ENCODE measurements at places on chromosomes 16 and 17.
A peak's percentile ranks its signal among the peaks of the same experiment; 100 is the strongest.

DNA sequence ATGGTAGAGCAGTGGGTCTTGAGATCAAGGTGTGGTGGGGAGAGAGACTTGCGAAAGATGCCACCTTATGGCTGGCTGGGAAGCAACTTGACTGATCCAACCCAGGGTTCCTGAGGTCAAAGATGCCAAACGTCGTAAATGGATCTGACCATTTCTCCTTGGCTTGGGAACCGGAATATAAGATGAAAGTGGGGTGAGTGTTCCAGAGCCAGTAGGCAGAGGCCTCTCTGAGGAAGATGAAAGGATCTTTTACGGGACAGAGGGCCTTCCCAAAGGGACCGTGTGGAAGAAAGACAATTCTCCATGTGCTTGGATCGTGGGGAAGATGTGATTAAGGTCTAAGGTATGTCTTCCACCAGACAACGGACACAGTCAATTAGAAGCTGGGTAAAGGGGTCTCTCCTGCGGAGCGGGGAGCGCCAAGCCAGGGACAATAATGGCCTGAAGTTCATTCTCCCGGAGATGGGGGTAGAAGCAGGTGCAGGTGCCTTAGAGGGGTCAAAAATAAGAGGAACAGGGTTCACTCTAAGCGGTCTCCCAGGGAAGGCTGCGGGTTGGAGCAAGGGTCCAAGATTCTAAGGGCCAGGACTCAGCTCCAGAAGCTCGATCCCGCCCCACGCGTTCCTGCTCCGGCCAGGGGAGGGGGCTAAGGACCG is 800 bp downstream of the FXR2 start:
- DNase-seq: peak; percentile 34

DNA sequence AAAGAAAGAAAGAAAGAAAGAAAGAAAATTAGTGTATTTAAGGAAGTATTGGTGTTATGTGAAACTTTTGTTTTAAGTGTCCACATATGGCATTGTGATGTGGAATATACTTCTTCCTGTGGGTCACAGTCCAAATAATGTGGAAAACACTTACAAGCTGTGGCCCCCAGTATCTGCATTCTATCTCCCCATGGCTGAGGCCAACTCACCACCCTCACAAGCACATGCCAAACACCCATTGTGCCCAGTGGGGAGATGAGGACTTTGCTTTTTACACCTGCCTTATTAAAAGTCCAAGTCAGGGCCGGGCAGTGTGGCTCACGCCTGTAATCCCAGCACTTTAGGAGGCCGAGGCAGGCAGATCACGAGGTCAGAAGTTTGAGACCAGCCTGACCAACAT is 4.0 kb upstream of the P2RX5 start:
- no peak for DNase-seq

- peak; percentile 74 for DNase-seq
Measured at GRCh38 chr16:62130101-62130500, 93.9 kb upstream of the CDH8 start.

DNA sequence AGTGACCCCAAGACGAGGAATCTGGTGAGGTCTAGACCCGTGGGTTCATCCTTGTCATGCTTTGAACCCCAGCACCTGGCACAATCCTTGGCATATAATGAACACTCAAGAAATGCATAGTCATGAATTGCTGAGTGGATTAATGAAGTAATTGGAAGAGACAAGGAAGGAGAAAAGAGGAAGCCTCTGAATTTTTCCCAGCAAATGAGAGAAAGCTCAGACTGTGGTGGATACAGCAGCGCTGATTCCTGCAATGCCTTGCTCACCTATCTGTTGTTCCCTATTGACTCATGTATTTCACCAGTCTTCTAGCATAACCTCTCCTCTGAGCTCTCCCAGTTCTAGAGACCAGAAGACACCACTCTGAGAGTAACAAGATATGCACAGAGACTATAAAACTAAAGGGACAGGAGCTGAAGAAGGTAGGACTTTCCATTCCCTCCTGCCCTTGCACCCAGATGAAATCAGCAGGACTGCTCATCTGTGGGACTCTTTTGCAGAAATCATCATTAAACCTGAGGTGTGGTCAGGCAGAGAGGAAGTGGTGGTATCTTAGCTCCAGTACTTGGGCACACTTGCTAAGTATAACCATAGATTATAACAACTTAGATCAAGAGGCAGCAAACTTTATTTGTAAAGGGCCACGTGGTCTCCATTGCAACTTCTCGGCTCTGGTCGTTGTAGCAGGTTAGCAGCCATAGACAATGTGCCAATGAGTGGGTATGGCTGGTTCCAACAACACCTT is 102.8 kb downstream of the MAF start:
- no peak for DNase-seq

DNA sequence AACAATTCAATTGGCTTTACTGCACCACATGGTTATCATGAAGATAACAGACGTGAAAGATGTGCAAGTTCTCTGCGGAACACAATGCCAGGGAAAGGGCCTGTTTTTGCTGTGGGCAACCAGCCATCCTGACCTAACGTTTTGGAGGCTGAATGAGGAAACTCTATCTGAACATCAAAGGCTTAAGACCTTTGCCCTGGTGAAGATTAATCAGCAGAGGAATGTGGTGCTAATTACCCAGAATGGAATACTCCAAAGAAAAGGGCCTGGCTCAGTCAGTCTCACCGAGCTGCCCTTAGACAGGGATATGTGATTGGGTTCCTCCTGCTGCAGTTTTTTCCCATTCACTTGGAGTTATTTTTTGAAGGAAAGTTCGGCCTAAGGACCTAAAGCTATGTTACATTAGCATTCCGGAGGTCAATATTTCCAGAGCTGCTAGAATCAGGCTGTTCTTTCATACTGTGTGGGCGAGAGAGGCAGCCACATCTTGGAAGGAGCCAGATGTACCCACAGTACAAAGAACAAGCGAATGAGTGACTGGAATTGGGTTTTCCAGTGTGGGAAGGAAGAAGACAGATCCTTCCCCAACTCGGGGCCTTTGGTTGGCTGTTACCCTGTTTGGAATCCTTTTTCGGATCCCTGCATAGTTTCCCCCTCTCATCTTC is 15.5 kb downstream of the ASIC2 start:
- no peak for DNase-seq

GRCh38 chr17:3011891-3012290 is 51.5 kb downstream of the OR1D5 start:
- no peak for DNase-seq

GRCh38 chr16:54935266-54935968 is 4.8 kb downstream of the IRX5 start:
- DNase-seq: peak; percentile 22

DNA sequence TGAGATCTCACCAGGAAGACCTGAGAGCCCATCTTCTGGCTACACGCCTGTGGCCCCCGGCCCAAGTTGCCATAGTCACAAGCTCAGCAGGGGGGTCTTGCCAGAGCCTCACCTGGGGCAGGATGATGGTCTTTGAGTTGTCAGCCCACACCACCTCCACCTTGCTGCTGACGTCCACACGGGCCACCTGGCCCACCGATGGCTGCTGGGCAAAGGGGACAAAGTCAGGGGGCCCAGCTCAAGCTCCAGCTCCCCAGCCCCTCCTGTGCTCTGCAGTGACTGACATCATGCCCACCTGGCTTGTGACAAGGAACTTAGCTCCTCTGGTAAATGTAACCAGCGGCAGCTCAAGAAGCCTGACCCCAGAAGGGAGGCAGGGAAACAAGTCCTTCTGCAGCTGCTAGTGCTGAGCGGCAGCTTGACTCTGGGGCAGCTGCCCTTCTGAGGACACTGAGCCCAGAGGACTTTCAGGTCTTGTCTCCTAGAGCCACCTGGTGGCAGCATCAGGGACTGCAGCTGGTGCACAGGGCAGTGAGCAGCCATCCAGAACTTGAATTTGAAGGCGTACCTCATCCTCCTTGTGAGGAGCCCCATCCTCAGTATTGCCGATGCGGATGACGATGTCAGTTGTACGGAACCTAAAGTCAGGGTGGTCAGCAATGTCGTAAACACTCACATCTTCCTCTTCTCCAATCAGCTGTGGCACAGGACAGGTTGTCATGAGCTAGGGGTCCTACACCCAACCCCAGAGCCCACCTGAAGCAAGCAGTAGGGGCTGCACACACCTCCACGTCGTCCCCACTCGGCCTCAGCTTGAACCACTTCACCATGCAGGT is 13.5 kb downstream of the SPHK1 start:
- DNase-seq: peak; percentile 90

DNA sequence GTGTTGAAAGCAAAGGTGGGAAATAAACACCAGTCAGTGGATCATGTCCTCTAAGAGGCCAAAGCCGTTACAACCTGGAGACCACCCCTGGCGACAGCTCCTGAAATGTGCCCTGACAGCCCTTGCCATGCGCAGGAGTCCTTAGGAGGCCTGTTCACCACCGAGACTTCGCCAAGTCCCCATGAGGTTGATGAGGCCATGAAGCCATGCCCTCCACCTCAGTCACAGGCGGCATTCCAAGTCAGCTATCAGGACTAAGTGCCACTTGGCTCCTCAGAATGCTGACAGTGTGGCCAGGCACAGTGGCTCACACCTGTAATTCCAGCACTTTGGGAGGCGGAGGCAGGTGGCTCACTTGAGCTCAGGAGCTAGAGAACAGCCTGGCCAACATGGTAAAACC is 27.1 kb downstream of the ADAM11 start:
- no peak for DNase-seq

- DNase-seq: no peak
Measured at GRCh38 chr17:74744349-74744713, 4.1 kb upstream of the NHERF1 start.

DNA sequence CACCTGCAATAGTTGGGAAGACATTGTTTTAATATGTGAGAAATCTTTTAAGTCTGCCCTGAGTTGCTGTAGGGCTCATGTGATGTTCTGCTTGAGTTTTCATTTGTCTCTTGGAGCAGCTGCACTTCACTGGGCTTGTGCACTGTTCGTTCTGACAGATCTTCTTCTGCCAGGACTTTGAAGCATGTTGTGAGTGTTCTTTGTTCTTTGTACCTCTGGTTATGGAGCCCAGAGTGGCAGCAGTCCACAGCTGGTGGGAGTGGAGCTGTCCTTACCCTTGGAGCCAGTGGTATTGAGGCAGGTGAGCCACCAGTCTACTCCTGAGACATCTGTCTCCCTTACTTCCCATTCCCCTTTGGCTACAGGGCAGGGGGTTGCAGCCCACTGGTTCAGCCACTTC is 64.6 kb downstream of the GNAO1 start:
- DNase-seq: no peak

- no peak for DNase-seq
Measured at GRCh38 chr17:72937707-72938106, 154.8 kb downstream of the SLC39A11 start.

DNA sequence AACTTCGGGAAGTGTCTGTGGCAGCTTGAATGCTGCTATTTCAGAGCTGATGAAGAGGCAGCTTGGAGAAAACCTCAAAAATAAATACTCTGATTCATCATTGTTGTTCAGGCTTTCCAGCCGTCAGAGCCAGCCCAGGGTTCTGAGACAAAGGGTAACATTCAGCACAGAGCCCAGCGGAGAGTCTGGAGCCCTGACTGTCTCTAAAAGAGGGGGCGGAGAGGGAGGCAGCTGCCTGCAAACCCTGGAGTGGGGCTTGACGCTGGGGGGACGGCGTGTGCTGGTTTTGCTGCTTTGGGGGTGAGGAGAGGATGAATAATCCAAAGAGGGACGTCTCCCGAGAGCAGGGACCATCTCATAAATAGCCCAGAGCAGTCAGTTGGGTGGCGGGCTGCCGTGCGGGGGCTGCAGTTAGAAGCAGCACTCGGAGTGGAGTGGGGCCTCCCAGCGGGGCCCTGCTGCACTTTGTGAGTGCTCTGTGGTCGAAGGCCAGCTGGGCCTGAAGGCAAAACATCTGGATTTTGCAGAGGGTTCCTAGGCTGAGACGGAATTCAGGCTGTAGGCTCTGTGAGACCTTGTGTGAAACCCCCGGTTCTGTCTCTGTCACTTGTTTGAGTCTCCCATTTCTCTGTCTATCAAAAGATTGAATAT is 237.8 kb downstream of the PRKCA start:
- peak; percentile 84 for DNase-seq

GRCh38 chr17:44307387-44308186 is 814 bp upstream of the RUNDC3A start:
- peak; percentile 51 for DNase-seq

GRCh38 chr17:64273006-64273405 is 9.9 kb upstream of the TEX2 start:
- no peak for DNase-seq

DNA sequence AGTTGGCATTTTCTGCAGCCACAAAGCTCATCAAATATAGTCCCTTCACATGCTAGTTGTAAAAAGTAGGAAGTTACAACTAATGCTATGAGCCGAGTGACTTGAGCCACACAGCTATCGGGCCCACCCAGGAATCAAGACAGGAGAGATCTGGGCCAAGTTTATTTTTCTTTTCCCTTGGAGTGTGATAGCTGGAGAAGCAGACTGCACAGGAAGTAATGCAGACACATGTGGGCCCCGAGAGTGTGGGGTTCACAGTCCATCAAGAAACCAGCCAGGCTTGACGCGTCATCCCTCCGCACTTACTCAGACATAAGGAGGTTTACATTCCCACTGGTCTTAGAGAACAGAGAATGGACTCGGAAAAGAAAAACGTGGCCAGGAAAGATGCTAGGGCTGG is 403.1 kb upstream of the CDH11 start:
- peak; percentile 89 for DNase-seq

GRCh38 chr17:78748730-78749317 is 33.2 kb downstream of the CYTH1 start:
- peak; percentile 75 for DNase-seq

- peak; percentile 96 for DNase-seq
Measured at GRCh38 chr17:74272731-74273201, 1.3 kb upstream of the DNAI2 start.

DNA sequence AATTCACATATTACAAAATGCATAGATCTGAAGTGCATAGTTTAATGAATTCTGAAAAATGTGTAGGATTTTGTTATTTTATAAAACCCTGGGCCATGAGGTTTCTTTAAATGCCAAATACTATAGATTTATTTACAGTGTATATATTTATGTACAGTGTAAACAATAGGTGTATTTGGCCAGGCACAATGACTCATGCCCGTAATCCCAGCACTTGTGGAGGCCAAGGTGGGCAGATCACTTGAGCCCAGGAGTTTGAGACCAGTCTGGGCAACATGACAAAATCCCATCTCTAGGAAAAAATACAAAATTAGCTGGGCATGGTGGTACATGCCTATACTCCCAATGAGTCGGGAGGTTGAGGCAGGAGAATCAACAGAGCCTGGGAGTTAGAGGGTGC is 249.4 kb downstream of the PRKCA start:
- DNase-seq: no peak

GRCh38 chr17:62995377-62995885 is 29.4 kb downstream of the TANC2 start:
- peak; percentile 7 for DNase-seq

DNA sequence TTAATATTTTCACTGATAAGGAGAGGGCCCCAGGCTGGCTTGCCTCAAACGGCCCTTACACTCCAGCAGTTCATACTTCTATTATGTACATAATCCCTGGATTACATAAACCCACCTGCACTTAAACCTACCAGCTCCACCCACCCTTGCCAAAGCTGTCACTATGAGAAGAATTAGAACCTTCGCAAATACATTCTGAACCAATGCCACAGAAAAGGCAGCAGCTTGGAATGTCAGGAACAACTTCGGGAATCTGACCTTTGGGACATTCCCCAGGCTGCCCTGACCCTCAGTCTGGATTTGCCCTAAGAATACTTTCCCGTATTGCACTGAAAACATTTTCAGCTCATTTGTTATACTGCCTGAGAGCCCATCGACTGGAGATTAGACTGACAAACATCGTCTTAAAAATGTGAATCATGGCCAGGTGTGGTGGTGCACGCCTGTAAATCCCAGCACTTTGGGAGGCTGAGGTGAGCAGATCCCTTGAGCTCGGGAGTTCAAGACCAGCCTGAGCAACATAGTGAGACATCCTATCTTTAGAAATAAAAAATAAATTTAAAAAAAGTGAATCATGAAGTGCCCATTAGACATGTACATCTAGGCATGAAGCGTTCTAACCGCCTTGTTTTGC is 21.0 kb upstream of the SEC14L1 start:
- DNase-seq: no peak

- peak; percentile 91 for DNase-seq
Measured at GRCh38 chr16:70589998-70590471, 56.3 kb upstream of the IL34 start.
